ENCODE measurements at places on chromosomes 6 and 20.

GRCh38 chr6:89033461-89033860, 47.1 kb upstream of the PNRC1 start:
- no peak for DNase-seq

GRCh38 chr20:4063631-4064030, 48.3 kb upstream of the RNF24 start:
- no peak for DNase-seq

- peak; percentile 92 for DNase-seq
Observed at GRCh38 chr6:112690497-112691202, 343.5 kb downstream of the RFPL4B start.

- no peak for DNase-seq
Observed at GRCh38 chr6:30562470-30563425, 5.7 kb downstream of the PRR3 start.

GRCh38 chr20:52958211-52958610, 13.9 kb upstream of the TSHZ2 start:
- no peak for DNase-seq

DNA sequence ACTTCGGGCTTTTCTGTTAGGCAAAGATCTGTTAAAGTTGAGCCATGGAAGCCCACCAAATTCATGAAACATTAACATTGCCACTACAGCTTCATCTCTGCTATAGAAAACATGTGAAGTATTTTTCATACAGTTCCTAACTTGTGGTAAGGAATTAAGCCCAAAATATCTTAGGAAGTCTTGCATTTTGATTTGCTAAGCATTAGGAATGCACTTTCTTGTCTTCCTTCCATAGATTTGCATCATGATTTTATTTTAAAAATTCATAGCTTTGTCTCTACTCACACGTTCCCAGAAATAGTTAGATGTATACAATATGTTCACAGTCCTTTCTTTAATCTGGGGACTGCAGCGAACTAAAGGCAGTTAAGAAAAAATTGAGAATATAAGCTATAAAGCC, 325.6 kb downstream of the CENPW start:
- DNase-seq, result no peak
